ENCODE measurements at places on chromosomes 7 and 10.
A peak's percentile ranks its signal among the peaks of the same experiment; 100 is the strongest.

DNA sequence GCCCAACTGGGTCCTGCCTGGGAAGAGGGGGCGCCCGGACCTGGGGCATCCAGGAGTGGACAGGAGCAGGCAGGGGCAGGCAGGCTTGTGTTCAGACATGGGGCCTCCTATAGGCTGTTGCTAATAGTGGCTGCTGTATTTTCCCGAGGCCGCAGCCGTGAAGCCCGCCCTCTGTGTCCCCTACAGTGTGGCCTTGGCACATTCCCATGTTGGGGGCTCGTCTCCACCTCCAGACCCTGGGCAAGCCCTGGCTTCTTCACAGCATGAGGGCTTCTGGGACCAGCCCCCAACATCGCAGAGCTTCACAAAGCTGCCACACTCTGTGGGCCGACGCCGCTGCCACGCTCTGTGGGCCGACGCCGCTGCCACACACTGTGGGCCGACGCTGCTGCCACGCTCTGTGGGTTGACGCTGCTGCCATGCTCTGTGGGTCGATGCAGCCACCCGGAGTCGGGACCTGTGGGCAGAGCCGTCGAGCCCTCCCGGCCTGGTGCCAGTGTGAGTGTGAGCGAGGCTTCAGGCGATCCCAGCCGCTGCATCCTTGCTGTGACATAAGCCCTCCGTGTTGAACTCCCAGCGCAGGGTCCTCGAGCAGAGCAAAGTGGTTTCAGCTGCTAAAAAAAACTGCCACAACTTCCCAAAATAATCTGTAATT, 109.0 kb downstream of the INPP5A start:
- no peak for DNase-seq

GRCh38 chr10:53223851-53224250, 451.3 kb upstream of the MBL2 start:
- peak; percentile 8 for DNase-seq

DNA sequence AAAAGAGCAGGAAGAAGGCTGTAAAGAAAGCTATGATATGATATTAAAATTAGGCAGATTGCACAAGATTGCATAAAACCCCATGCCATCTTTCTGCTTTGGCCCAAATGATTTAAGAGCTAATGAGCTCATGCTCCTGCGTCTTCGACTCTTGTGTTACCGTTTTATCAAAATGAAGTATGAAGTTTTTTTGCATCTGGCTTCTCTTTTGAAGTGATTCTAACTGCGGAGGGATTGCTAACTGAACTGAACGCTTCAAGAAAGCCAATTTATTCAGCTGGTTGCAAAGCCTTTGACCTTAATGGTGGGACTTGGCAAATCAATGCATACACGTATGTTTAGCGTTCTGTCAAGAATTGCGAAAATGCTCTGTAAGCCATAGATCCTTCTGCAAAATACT, 282.9 kb downstream of the TWIST1 start:
- DNase-seq: no peak

GRCh38 chr10:87915989-87916388, 52.6 kb downstream of the PTEN start:
- DNase-seq: no peak

DNA sequence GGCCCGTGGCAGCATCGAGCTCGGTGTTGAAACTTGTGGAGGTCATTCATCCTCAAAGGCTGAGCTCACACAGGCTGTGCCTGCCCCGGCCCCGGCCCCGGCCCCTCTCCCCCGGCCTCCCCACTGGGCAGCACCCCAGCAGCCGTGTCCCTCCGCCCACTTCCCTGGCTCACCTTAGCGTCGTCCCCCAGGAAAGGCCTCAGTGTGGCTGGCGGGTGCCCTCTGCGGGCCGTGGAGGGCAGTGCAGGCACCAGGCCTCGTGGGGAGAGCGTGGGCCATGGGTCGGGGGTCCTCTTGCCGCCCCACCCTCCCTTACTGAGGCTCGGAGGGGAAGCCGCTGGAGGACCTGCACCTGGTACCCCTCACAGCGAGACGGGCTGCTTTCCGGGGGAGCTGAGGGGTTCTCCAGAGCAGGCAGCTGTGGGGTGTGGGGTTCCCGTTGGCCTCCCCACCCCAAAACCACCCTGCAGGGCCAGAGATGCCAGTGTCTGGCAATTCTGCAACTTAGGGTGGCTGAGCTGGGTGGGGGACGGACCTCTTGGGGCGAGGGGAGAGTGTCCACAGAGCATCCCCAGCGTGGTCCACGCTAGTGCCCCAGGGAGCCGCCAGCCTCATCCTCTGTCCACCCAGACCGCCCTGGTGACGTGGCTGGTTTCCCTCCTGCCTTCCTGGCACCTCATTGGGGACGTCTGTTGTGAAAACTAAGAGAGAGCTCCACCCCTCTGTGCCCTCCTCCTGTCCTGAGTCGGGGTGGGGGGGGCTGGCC, 44.2 kb upstream of the DPYSL4 start:
- peak; percentile 89 for DNase-seq

- DNase-seq: no peak
These were observed 5.1 kb downstream of the AOC1 start for GRCh38 chr7:150857276-150858055.

GRCh38 chr7:136057509-136057908, 80.3 kb upstream of the MTPN start:
- no peak for DNase-seq

DNA sequence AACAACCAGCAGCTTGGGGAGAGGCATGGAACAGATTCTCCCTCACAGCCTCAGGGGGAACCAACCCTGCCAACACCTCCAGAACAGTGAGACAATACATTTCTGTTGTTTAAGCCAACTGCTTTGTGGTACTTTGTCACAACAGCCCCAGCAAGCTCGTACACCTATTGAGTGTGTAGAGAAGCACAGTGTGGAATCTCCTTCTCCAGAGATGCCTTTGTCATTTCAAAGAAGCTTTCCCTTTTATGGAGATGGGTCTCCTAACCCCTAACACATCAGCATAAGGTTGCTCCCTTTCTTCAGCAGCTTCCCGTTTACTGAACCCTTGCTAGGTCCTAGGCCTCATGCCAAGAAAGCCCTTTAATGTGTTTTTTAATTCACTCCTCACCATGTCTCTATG, 60.7 kb upstream of the AGK start:
- no peak for DNase-seq

DNA sequence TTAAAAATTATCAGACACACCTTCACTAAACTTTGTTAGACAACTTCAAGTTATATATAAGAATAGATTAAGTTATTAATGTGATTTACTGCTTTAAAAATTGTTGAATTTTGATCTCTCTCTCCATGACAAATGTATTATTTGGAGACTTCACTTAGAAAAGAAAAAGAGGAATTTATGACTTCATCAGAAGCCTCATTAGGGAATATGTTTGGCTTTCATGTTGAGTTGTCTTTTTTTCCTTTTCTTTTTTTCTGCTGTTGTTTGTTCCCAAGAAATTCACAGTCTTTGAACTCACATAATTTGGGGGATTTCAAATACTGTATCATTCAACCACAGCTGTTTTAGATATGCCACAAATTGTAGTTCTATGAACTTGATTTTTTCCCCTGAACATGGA, 149.5 kb downstream of the PPP1R9A start:
- DNase-seq: no peak

- no peak for DNase-seq
These were observed 64.5 kb downstream of the PDIA4 start for GRCh38 chr7:148963583-148964482.

DNA sequence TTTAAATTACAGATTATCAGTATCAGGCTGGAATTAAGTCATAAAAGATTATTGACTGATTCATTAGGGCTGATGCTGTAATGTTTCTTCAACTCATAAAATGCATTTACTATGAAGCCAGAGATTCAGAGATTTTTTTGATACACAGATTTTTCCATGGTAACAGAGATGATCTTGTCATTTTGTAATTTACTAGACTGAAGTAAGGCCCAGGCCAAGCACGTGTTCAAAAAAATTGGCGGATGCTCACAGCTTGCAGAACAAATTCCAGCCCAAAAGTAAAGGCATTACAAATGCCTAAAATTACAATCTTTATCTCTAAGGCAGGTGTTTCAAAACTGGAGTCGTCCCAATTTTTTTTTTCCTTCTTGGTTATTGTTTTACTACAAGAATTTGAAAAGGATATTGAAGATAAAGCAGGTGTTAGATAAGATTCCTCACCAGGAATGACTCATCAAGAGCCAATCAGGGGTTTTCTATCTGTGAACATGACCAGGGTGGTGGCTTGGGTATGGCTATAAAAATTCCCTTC, 78.4 kb upstream of the MEOX2 start:
- DNase-seq: no peak

- DNase-seq: no peak
These were observed 37.6 kb downstream of the RPS24 start for GRCh38 chr10:78071140-78071856.

DNA sequence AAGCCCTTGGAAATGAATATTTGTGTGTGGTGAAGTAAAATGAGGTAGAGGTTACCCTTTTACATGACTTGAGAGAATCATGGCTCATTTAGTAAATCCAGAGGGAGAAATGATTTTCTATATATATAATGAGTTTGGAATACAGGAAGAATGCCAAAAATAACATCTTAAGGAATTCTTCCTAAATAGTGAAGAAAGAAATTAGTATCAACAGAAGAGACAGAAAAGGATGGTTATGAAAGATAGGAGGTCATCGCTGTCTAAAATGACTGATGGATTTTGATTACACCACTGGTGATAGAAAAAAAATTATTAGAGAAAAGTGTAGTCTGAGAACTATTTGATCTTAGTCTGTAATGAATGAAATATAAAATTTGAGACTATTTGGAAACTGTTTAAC, 283.0 kb downstream of the ADK start:
- DNase-seq: no peak

DNA sequence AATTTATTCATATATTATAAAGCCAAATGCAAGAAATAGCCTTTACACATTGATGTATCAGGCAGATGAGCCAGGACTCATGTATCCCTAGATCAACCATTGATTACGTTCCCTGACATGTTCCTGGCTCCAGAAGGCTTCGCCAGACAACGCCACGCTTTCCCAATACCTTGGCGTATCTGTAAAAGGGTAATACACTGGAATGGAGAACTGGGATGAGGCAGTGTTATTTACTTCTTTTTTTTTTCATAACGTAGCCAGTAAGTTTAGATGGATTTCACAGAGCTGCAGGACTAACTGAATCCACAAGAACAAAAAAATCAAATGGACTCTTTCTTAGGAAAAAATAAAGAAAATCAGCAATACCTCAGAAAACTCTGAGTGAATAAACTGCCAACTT, 588.1 kb upstream of the SEMA3D start:
- no peak for DNase-seq

DNA sequence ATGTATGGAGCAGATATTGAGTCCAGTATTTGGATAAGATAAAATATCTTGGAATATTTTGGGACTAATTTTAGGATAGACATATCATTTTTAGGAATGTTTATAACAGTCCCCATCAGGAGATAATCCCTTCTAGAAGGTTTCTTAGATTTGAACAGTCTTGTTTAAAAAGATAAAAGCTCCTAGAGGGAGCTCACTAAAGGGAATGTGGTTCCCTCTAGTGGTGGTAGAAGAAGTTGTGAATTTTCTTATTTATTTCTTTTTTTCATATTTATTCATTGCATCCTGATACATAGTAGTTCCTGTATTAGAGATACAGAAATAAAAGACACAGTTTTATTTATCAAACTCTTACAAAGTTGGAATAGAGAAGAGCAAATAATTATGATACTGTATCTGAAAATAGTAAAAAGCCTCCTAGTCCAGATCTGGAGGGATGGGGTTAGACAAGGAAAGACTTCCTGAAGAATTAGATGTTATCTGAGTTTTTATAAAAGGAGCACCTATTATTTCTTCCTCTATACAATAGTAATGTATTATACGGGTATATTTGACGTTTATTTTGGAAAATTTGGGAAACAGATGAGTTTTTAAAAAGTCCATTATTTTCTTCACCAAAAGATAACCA, 24.5 kb upstream of the KLF14 start:
- DNase-seq: peak; percentile 18

Data from HEK293T (cell line).